Activated T-helper 1 cell treated with Interleukin-2 at 50 U/mL for 16 hours (primary cell): ENCODE measurements at places on chromosomes 2 and 18.
A peak's percentile ranks its signal among the peaks of the same experiment; 100 is the strongest.

DNA sequence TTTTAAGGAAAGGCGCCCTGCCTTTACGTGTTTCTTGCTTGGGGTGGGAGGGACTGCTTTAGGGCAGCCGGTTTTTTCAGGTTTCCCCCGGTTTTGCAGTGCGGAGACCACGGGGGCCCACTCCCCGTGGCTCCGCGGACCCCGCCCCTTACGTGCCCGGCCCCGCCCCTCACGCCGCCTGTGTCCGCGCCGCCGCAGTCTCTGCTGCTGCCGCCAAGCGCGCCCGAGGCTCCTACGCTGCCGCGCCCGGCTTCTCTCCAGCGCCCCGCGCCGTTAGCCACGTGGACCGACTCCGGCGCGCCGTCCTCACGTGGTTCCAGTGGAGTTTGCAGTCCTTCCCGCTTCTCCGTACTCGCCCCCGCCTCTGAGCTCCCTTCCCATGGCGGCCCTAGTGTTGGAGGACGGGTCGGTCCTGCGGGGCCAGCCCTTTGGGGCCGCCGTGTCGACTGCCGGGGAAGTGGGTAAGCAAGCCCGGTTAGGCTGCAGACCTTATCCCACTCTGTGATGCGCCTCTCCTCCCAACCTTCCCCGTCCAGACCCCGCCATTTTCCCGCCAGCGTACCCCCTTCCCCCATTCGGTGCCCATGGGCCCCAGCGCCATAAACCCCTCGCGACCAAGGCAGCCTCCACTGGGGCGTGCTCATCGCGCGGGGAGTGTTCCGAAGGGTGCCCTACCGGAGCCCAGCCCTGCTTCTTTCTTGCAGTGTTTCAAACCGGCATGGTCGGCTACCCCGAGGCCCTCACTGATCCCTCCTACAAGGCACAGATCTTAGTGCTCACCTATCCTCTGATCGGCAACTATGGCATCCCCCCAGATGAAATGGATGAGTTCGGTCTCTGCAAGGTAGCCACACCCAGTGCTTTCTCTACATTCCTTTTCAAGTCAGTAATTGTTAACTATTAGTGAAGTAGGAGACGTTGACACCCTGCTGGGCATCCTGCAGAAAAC, at the start of gene CAD:
TSS of gene CAD (plus strand) at position 197 of the 949 bp plus-strand sequence. CDS start at position 380, 183 bp downstream.
- DNase-seq, result peak; percentile 81

- no peak for DNase-seq
These were observed 67.1 kb downstream of the DYNC1I2 start for GRCh38 chr2:171754254-171754939.

- DNase-seq, result no peak
These were observed 30.2 kb downstream of the ITSN2 start for GRCh38 chr2:24330161-24330560.

DNA sequence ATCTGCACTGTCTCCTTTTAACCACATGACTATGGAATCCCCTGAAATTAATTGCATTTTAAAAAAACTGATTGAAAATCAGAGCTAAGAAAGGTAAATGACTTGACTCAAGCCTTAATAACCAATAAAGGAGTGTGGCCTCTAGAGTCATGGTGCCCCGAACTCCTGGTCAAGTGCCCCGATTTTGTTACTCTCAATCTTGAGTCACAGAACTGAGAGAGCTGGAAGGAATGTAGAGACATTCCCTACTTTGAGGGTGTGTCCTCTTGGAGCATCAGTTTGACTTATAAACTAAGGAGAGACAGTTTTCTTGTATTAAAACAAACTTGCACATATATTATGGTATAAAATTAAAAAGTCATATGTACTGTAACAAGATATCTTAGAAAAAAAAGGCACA, 2.4 kb downstream of the WDR43 start:
- no peak for DNase-seq

DNA sequence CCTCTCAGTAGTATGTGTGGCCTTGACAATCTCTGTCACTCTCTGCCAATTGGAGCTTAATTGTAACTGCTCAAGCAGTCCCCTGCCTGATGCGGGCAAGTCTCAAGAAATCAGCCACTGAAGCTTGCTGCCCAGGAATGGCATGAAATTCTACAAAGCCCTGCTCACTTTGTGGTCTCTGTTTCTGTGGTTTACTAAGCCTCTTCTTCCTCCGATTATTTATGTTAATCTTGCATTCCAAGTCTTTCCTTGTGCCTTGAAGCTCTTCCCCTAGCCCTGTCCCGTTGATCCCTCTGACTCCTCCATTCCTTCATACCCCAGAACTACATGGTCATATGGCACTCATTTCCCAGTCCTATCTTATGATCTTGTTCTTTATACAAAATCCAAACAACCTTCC, 489.3 kb upstream of the CHST9 start:
- DNase-seq, result no peak

DNA sequence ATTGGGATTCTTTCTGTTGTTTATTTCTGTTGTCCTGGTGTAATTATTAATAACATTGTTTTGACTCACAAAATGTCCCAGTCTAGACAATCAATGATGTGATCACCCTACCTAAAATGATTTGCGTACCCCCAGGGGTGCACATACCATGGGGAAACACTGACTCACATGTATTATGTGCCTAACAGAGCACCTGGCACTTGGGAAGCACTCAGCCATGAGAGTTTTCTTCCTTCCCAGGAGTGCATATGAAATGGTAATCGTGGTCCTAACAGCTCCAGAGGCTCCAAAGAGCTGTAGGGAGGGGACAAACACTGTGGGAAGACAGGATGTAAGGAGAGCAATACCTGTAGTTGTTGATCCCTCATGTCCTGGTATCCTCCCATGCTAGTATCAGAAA, 187.8 kb upstream of the ERBB4 start:
- no peak for DNase-seq

DNA sequence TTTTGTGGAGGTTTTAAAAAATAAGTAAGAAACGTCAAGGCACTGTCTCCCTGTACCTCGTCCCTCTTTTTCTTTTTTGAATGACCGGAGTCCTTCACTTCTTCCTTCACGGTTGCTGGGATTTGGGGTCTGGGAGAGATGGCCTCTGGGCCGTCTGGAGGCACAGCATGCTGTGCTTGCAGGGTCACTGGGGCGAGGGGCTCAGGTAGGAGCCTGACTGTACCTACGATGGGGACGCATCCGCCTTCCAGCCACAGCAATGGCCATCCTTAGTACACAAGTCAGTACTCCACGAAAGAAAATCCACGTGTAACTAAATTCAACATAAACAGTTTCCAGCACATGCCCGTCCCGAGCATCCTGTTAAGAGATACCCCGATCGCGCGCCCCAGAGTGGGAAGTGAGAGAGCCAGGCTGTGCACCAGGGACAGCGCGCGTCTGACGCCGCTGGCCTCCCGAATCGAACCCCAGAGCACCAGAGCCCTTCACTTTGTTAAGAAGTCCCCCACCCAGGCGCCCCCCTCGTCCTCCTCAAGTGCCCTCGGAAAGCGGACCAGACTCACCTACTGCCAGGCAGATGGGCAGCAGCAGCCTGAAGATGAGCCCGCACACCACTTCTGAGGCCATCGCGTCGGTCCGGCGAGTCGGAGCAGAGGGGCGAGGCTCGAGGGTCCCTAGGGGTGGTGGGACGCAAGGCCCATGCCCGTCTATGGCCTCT, 1.2 kb downstream of the PIEZO2 start:
- no peak for DNase-seq

DNA sequence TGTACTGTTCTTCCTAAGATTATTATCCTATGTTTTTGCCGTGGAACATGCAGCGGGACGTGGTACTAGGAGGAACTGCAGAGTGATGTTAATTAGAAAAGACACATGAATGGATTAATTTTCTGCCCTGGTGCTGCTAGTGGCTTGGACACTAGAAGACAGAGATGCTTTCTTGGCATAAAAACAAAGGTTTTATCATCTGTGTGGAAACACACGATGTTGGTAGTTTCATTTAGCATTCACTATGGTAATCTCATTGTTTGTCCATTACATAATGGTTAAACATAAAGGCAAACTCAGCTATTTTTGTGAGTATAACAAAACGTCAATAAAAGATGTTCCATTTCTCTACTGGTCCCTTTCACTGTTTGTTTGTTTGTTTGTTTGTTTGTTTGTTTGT, 22.8 kb downstream of the COL6A3 start:
- no peak for DNase-seq

DNA sequence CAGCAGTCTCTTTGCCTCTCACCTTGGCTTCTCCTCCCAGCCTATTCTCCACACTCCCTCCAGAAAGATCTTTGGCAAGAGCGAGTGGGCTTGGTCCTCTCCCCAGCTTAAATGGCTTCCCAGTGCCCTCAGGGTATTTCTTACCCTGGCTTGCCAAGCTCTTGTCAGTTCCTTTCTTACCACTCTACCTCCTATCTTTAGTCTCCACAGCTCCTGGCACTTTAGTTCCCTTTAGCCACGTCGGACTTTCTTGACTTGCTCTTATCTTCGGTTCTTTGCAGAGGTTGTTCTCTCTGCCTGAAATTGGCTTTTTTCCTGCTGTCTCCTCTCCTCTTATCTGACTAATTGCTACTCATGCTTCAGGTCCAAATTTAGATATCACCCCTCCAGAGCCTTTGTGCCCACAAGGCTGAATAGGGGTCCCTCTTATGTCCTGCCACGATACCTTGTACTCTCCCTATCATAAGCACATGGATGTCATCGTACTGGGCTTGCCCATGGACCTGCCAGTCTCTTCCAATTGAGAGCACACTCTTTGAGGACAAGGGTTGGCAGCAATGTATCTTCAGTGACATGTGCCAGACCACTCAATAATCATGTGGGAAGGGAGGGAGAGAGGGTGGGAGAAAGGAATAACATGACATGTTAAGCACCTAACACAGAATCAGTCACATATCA, 131.7 kb upstream of the CTAGE1 start:
- no peak for DNase-seq

DNA sequence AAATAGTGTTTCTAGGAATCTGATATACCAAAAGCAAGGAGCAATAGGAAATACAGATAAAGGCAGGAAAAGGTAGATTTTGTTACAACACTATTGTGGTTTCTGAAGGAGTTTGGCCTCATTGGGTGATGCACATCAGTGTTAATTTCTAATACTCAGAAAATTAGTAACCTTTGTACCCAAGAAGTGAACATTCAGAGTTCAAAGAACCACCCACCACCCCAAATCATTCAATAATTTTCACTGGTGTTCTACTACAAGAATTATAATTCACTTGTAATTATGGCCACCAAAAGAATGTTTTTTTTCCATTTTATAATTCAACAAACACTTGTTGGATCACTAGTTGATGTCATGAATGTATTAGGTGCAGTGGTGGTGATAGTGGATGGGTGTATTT, 183.3 kb downstream of the UBE2E3 start:
- no peak for DNase-seq

DNA sequence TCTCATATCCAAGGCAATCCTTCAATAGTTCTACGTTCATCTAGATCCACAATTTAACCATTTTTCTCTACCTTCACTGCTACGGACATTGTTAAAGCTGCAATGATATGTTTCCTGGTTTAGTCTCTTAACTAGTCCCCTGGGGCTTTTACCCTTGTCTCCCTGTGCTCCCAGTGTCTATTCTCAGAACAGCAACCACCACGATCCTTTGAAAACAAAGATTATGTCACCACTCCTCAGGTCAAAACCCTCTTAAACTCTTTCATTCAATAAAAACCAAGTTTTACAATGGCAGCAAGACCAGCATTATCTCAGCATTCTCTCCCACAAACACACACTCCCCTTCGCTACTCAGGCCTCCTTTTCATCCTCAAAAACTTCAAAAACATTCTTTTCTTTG, 298.2 kb upstream of the CHST9 start:
- DNase-seq, result no peak

GRCh38 chr2:173210270-173211196, 134.9 kb downstream of the MAP3K20 start:
- peak; percentile 9 for DNase-seq

DNA sequence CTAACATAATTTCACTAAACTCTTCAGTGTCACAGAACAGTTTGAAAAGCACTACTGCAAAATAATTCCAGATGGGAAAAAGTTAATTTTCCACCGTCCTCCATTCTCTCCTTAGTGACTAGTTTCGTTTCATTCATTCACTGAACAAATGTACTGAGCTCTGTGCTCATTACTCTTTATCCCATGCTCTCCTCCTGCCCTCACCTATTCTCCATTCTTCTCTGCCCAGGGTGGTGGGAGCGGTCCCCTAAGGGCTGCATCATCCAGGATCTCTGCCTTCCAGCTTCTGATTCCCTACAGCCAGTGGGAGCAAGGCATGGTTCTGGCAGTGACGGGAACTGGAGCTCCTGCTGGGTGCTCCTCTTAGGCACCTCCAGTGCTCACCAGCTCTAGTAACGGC, 133.9 kb upstream of the TLK1 start:
- DNase-seq, result no peak
